NCI-H1694 treated with DMSO at 0.1 percent for 48 hours (cell line): ENCODE measurements at places on chromosomes 4 and X.

DNA sequence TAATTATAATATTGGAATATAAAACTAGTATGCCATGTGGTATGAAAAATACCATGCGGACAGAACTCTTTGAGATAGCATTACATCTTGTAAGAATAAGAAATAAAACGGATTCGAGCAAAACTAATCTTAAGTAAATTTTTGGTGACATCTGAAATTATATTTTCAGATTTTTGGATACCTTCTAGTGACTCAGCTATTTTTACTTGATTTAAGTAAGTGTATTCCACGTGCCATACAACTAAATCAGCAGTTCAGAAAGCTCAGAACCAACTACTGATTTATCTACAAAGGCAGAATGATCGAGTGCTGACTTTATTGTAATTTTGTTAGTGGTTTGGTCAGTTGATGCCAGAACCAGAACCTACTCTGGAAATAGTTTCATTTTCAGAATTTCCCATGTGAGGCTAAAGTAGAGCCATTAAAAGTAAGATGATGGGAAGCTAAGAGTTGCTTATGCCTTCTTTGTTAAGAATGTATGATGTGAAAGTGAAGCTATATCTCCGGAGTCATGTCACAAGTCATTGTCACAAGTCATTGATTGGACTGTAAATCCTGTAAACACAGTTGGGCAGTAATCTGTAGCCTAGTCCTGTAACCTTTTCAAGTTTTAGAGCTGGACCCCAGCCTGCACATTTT lies 4.0 kb downstream of the ING2 start:
- no peak for DNase-seq

GRCh38 chrX:137427816-137428215 lies 138.1 kb upstream of the ZIC3 start:
- no peak for DNase-seq

DNA sequence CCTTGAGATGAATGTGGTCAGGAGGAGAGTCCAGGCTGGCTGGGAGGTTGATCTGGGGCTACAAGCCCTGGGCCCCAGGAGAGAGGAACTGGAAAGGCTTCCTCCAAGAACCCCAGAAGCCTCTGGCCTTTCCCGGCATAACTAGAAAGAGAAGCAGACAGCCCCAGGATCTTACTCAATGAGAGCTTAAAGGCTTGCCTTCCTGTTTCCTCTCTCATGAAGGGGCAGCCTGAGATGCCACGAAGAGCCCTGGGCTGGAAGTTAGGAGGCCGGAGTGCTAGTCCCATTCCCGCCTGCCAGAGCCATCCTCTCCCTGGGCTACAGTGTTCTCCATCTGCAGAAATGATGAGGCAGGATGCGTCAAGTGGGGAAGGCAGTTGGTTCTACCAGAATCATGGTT lies 20.1 kb upstream of the XPNPEP2 start:
- DNase-seq = no peak

DNA sequence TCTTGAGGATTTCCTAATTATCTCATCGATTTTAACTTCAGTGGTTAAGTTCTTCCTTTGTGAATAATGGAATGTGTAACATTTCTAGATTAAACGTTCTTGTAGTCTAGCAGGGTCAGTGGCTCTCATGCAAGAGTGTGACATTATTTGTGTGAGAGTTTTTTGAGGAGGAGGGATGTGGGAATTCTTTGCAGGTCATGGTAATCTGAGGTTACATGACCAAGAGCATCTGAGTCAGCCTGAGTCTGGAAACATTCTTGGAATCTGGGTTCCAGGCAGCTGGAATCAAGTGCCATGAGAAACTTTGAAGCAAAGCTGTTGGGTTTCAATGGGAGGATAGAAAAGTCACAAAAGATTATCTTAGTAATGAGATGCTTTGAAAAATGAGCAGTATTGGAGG lies 49.5 kb downstream of the GK start:
- DNase-seq = no peak

- peak; percentile 45 for DNase-seq
These were observed 22.0 kb downstream of the DYNLT3 start for GRCh38 chrX:37825215-37825842.

- DNase-seq = no peak
These were observed 26.7 kb upstream of the TMPRSS11D start for GRCh38 chr4:67910585-67910905.

- DNase-seq = no peak
These were observed 171.1 kb downstream of the PALLD start for GRCh38 chr4:168667921-168668320.

DNA sequence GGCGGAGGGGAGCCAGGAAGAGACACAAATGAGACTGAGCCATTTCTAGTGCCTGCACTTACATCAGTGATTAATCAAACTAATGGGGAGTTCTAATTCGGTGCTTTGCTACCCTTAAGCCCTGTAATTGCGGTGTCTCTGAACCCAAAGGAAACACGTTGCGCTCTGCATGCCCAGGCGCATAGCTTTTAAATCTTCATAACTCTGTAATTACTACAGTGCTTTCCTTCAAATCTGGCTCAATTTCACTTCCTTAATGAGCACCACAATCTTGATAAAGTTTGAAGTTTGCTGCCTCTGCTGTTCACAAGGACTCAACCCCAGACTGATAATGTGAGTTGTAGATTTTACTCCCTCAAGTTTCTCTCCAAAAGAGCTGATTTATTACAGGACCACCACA lies 5.7 kb upstream of the NHS start:
- no peak for DNase-seq

- DNase-seq = no peak
These were observed 535.6 kb upstream of the ZFP42 start for GRCh38 chr4:187460016-187460415.

DNA sequence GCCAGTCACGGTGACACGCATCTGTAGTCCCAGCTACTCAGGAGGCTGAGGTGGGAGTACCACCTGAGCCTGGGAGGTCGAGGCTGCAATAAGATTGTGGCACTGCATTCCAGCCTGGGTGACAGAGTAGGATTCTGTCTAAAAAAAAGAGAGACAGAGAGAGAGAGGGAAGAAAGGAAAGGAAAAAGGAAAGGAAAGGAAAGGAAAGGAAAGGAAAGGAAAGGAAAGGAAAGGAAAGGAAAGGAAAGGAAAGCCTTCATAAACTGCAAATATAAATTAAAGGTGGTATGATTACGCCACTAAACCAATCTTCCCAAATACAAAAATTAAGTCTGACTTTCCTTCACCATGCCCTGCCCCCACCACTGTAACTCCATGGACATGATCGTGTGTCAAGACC lies 259.3 kb upstream of the GATB start:
- DNase-seq = no peak

GRCh38 chr4:140149846-140150635 lies 3.9 kb downstream of the MAML3 start:
- peak; percentile 7 for DNase-seq

DNA sequence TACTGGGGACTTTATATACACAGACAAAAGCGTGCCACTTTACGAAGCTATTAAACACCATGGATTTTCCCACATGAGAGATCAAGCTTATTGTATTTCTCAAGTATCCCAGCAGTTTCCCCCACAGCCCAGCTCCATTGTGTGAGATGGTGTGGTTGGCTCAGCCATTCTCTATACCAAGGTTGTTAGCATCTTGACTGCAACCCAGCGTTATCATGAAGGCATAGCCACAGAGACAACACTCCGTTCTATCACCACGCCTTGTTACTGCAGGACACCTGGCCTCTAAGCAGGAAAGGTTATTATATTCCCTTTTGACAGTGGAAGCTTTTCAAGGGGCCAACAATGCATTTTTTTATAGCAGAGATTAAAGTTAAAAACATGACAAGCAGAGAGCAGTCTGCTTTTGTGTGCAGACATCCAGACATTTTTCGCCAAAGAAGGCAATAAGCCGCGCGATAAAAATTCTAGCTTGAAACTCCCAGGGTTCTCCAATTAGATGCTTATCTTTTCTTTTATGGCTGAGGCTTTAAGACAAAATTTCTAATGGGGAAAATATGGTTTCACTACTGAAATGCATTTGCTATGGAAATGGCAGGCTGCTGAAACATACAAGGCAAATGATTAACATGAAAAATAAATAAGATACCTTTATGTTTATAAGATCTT lies 206.1 kb downstream of the MID1 start:
- no peak for DNase-seq

GRCh38 chr4:23856630-23857029 lies 33.2 kb downstream of the PPARGC1A start:
- no peak for DNase-seq

GRCh38 chrX:69234624-69235023 lies 69.4 kb upstream of the PJA1 start:
- no peak for DNase-seq

DNA sequence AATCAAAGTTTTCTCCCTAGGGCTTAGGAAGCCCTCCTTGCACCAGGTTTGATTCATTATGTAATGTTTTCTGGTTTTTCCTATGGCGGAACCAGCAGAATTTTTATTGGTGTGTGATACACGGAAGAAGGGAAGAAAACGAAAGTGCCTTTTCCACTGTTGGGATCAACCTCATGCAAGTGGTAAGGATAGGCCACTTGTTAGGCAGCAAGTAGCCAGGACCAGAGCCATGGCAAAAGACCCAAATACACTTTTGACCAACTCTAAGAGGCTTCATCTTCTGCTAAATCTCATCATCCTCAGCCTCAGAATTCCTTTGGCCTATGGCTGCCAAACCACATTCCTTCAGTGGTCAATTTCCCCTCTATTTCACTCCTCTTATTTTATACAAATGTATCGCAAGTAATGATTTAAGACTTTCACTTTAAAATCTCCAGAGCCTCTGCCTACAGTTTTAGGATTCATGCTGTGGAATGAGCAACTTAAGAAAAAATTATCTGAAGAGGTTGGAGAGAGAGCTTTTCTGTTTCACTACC lies 21.2 kb downstream of the PPAT start:
- DNase-seq = no peak

- DNase-seq = no peak
These were observed 123.3 kb upstream of the TBL1X start for GRCh38 chrX:9341291-9342201.

DNA sequence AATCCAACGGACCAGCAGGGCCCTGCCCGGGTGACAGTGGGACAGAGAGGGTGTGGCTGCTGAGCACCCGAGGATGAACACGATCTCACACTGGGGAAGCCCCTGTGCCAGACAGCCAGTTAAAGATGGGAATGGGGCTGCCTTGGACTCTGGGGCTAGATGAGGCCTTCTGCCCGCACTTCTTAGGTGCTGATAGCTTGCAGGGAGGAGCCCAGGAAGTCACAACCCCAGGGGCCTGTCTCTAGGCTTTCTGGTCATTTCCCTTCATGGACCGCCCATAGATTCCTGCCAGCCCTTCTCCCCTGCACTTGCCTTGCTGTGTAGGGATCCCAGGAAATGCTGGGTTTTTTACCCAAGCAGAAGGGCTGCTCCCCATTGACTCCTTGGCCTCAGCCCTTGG lies 6.2 kb downstream of the ZNF275 start:
- no peak for DNase-seq

DNA sequence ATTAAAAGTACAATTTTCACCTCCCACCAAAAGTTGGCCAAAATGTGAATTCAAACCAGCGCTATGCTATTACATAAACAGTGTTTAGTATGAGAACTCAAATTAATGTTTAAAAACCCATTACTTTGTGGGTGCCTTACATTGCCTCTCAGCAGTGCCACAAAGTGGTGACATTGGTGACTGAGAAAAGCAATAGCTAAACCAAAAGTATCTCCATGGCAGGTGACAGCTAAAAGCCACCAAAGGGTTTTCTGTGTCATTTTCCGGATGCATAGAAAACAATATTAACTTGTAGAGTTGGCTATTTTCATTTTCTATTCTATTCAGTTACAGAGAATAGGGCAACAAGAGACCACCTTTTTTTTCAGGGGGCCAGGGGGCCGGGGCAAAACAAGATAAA lies 261.2 kb downstream of the MAPK10 start:
- no peak for DNase-seq

DNA sequence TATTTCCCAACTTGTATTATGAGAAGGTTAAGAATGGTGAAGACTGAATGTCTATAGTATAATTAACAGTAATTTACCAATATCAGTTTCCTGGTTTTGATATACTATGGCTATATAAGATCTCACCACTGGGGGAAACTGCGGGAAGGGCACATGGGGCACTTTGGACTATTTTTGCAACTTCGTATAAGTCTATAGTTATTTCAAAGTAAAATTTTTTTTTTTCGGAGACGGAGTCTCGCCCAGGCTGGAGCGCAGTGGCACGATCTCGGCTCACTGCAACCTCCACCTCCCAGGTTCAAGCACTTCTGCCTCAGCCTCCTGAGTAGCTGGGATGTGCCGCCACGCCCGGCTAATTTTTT lies 46.1 kb downstream of the CXorf58 start:
- DNase-seq = no peak

- no peak for DNase-seq
These were observed 266.6 kb downstream of the MID1IP1 start for GRCh38 chrX:39067866-39068265.

GRCh38 chrX:47446431-47446830 lies 36.6 kb downstream of the ZNF41 start:
- DNase-seq = no peak

- peak; percentile 42 for DNase-seq
These were observed 2.4 kb upstream of the NBDY start for GRCh38 chrX:56726605-56727004.

- no peak for DNase-seq
These were observed 15.6 kb upstream of the TSPAN5 start for GRCh38 chr4:98673978-98674377.

GRCh38 chr4:6929339-6929811 lies 19.7 kb downstream of the TBC1D14 start:
- DNase-seq = no peak

GRCh38 chr4:48033825-48034413 lies 17.3 kb downstream of the NIPAL1 start:
- no peak for DNase-seq

DNA sequence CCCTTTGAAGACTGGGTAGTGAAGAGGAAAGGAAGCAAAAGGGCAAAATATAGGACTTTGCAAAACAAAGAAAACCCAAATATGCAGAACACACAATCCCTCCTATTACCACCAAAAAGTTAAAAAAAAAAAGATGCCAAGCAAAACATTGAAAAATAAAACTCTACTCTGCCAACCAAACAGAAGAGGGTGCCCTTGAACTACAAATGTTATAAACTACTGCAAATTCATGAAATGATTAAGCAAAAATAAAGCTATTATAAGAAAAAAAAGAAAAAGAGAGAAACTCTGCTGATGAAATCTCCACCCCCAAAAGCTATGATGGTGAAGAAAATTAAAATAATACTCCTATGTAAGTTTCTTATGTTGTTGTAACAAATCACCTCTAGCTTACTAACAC lies 168.5 kb upstream of the STK26 start:
- DNase-seq = peak; percentile 62

DNA sequence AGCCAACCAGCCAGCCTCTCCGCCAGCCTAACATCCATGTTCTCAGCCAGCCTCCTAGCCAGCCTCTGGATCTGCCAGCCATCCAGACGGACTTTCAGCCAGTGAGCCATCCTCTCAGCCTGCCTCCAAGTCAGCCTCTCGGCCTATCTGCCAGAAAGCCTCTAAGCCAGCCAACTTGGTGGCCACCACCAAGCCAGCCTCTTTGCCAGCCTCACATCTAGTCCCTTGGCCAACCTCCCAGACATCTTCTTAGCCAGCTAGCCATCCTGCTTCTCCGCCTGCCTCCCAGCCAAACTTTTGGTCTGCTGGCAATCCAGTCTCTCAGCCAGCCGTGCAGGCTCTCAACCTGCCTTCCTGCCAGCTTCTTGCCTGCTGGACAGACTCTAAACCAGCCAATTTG lies 16.4 kb upstream of the ARAP2 start:
- DNase-seq = no peak

GRCh38 chr4:188554413-188554812 lies 415.2 kb downstream of the TRIML1 start:
- no peak for DNase-seq
